ENCODE measurements at places on chromosomes 16 and 17.

GRCh38 chr16:78383118-78383517 lies 283.7 kb downstream of the WWOX start:
- DNase-seq: no peak

GRCh38 chr17:69733171-69734012 lies 318.9 kb downstream of the MAP2K6 start:
- DNase-seq: no peak

DNA sequence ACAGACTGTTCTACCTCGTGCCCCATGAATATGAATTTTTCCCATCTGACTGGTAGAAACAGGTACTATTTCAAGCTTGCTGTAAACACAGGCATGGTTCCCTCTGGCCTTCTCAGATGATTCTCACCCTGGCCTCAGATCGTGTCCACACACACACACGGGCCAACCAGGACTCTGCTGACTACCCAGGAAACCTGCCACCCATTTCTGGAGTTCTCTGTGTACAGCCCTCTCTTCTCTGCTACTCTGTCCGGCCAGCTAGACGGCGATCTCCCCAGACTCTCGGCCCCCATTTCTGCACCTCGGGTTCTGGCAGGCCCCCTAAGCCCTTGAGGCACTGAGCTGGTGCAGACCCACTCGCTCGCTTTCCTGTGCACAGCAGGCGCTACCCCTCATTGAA lies 31.2 kb downstream of the RPA1 start:
- DNase-seq: no peak

- DNase-seq: no peak
Observed at GRCh38 chr17:19413761-19414160, 2.7 kb downstream of the RNF112 start.

- no peak for DNase-seq
Observed at GRCh38 chr17:77869041-77869599, 89.4 kb upstream of the TNRC6C start.

- DNase-seq: no peak
Observed at GRCh38 chr16:55913716-55914115, 38.5 kb upstream of the CES5A start.

DNA sequence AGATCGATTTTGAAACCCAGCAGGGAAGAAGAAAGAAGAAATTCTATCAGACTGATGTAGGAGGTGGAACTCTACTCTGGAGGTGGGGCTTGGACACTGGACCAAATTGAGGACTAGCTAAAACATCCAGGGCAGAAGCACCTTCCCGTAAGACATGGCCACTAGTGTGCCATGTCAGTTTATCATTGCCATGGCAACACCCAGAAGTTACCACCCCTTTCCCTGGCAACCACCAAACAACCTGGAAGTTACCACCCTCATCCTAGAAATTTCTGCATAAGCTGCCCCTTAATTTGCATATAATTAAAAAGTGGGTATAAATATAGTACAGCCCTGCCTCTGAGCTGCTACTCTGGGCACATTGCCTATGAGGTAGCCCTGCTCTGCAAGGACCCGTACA lies 66.7 kb downstream of the NACA2 start:
- no peak for DNase-seq

GRCh38 chr17:48520631-48521079 lies 10.2 kb downstream of the HOXB1 start:
- DNase-seq: no peak

GRCh38 chr17:66775271-66775670 lies 59.6 kb upstream of the CACNG5 start:
- no peak for DNase-seq

DNA sequence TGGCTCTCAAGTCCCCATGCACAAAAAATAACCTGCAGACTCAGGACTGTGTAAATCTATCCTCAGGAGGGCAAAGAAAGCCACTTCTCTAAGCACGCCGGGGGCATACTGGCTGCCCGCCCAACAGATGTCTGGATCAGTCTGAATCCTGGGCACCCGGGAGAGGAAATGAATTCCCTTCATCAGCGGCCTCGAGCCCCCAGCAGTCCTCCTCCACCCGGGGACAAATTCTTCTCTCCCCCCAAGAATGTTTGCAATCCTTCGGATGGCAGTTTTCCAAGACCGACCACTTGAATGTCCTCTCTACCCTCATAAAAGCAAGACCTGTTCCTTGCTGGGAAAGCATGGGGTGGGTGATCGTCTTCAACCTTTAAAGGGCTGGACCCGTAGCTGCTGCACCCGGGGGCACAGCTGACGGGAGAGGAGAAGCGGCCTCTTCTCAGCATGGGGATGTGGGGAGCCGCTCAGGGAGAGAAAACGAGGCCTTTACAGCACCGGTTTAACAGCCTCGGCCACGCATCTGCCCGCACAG lies 9.4 kb upstream of the MAP2K3 start:
- DNase-seq: no peak

DNA sequence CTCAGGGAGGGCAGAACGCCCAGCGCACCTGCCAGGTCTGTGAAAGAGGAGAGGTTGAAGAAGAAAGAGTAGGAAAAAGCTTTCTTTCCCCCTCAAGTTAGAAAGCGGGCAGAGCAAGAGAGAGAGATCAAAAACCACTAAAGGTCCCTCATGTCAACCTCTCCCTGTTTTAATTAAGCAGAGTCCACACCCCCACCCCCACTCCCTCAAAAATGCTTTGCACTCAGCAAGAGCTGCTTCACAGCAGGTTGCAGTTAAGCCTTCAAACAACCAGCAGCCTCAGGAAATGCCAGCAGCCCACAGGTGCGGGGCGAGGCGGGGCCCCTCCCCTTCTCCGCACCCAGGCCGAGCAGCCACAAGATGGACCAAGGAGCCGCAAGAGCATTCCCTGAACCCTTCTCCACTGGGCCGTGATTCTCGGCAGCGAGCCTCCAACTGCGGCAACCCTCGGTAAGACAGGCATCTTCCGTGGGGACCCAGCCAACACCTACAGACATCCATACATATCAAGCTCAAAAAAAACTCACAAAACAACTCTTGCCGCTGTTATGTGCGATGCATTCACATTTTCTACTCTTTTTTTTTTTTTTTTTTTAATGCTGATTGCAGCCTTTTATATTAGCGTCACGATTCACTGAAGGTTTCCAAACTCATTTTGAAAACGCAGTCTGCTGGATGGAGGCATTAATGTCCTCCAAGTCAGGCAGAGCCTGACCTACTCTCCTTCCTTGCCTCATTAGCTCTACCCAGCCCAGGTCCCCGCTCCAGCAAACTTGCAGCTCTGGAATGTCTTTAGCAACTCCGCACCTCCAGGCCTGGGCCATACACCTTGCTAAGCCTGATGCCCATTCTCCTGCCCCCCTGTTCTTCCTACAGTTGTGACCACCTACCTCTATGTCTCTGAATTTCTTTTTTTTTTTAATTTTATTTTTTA lies 66.1 kb downstream of the AXIN2 start:
- no peak for DNase-seq

DNA sequence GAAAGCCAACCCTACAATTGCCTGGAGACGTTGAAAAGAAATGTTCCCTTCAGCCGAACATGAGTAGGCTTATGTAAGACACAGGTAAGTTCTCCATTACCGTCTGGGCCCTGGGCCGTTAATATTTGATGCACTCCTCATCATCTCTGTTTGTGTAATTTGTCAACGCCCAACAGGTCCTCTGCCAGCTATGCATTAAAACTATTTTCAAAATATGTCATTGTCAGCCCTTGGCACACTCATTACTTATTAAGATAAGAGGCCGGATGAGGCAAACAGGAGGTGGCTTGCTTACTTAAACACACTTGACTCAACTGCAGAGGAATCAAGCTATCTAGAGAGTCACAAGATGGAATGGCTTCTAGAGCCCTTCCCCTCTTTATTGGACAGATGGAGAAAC lies 544.9 kb downstream of the TOX3 start:
- no peak for DNase-seq

DNA sequence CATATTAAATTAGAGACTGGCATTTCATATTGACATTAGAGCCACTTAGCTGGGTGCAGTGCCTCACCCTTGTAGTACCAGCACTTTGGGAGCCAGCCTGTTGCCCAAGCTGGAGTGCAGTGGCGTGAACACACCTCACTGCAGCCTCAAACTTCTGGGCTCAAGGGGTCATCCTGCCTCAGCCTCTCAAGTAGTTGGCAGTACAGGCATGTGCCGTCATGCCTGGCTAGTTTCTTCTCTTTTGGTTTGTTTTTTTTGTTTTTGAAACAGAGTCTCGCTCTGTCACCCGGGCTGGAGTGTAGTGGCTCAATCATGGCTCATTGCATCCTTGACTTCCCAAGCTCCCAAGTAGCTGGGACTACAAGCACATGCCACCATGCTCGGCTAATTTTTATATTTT lies 8.7 kb downstream of the PPM1E start:
- DNase-seq: no peak

GRCh38 chr16:70750893-70751467 lies 50.0 kb downstream of the VAC14 start:
- DNase-seq: no peak

DNA sequence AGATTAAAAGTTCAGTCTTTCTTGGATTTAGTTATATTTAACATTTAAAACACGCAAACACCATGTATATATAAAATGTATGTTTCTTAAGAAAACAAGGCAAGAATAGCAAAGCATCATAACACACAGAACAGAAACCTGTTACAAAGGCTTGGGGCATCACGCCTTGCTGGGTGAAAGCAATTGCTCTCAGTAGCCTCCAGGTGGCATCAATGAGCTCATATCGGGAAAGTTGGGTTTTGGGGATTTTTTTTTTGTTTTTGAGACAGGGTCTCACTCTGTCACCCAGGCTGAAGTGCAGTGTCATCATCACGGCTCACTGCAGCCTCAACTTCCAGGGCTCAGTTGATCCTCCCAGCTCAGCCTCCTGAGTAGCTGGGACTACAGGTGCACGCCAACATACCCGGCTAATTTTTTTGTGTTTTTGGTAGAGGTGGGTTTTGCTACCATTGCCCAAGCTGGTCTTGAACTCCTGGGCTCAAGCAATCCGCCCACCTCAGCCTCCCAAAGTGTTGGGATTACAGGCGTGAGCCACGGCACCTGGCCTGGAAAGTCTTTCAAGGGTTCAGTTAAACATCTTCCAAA lies 56.9 kb downstream of the CYB5D2 start:
- DNase-seq: no peak

- DNase-seq: no peak
Observed at GRCh38 chr17:55664287-55664686, 58.4 kb downstream of the TMEM100 start.

Measured in stimulated activated CD4-positive, alpha-beta T cell treated with anti-CD3 and anti-CD28 coated beads, TNF-alpha, amount 100 ng/mL, for 1 hour (primary cell).